ENCODE measurements at places on chromosomes 2 and 18. TPM values are rescaled to one million over a fixed set of nuclear protein-coding genes. Genes with fewer than 3 reads are reported as not detected.

Gene MYO5B
- total RNA-seq, result 0.07 TPM

Gene RAX
- total RNA-seq, result not detected

Gene ELAC1
- total RNA-seq, result 4.2 TPM

Gene GPR75
- total RNA-seq, result 1.5 TPM

Gene B4GALT6
- total RNA-seq, result 3.1 TPM

Gene SERPINB7
- 0.07 TPM for total RNA-seq

Gene SPATS2L
- 44.5 TPM for total RNA-seq

Gene HMSD
- total RNA-seq, result not detected

Gene GALNT14
- total RNA-seq, result 5.3 TPM

Gene ARHGAP28
- total RNA-seq, result 0.03 TPM

Gene KRTCAP3
- total RNA-seq, result 0.39 TPM

Gene UGT1A8
- total RNA-seq, result not detected

Measured in smooth muscle cell of the pulmonary artery (primary cell).